ENCODE measurements at places on chromosomes 1 and 21.

GRCh38 chr1:160761046-160761445, 22.0 kb downstream of the SLAMF7 start:
- DNase-seq = no peak

- DNase-seq = no peak
Observed at GRCh38 chr1:191929383-191929782, 228.9 kb upstream of the RGS18 start.

GRCh38 chr1:66364578-66365391, 169.2 kb upstream of the SGIP1 start:
- DNase-seq = no peak

DNA sequence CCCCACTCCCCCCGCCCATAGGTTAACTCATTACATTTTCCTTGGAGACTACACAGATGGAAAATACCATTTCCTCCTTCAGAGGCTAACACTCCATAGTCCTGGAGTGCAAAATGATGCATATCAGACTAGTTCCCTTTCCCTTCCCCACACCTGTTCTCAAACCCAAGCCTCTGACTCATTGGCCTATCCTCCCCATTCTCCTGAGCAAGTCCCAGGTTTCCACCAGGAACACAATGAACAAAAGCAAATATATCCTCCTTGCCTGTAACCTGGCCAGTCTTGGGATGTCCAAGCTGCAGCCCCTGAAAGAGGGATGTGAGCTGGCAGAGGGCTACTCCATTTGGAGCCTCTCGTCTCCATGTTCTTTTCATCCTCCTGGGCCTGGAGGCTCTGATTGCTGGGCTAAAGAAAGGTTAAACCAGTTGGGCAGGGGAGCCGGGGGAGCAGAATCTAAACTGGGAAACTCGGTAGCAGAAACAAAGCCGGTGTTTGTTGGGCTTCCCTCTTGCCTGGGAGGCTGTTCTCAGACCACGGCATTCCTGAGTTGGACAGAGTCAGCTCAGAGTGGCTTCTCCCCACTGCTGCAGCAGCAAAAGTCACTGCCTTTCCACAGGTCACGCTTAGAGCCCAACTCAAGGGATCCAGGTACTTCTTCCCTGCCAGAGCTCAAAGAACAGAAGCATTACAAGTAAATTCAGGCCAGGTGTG, 13.9 kb downstream of the SSR2 start:
- DNase-seq = no peak

DNA sequence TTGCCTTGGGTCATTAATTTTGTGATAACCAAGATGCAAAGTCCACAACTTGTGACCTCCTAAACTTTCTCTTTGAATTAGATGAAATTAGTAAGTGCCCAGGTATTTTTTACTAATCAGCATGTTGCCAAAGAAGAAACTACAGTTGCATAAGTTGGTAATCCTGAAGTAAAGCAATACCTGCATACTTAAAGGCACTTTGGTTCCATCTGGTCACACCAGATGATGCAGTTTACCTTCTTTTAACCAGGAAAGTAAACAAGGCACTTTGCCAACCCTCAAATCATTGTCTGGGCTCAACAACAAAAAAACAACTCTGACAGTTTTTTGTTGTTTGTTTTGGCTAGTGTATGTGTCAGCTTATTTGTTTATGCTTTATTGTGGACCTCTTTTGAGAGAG, 55.5 kb upstream of the DYNLT5 start:
- DNase-seq = no peak

- no peak for DNase-seq
Observed at GRCh38 chr1:7471836-7472235, 299.3 kb upstream of the VAMP3 start.

DNA sequence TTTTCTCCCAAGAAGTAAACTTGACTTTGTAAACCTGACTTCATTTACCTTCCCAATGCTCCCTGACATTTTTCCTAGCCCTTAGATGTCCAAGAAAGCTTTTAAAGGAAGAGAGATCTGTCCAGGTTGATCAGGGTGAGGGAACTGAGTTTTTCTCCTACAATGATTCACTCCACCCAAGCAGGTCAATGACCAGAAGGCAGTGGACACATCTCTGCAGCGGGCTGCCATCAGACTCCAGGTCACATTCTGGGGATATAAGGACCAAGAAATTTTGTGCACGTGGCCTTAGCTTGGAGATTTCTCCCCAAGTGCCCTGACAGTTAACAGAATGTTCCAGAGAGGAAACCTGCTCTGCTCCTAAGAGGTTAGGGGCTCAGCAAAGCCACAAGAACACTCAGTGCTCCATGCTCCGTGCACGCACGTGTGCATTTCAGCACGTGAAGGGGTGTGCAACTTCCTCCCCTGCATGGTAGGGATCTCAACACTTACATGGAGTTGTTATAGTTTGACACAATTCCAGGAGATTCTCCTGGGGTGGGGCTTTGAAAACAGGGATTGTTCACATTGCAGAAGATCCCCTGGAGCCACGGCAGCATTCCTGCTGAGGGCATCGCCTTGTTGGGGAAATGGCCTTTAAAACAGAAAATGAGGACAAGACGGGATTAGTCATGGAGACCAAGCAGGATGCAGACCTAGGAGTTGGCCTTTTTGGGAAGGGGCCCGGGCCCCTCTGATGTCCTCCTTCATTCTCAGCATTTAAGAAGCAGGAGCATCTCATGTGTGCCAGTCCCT, 9.8 kb downstream of the ABCA4 start:
- DNase-seq = no peak

- no peak for DNase-seq
Observed at GRCh38 chr1:59901770-59902388, 24.7 kb downstream of the CYP2J2 start.

- no peak for DNase-seq
Observed at GRCh38 chr1:103783944-103784377, 34.3 kb downstream of the AMY1C start.

DNA sequence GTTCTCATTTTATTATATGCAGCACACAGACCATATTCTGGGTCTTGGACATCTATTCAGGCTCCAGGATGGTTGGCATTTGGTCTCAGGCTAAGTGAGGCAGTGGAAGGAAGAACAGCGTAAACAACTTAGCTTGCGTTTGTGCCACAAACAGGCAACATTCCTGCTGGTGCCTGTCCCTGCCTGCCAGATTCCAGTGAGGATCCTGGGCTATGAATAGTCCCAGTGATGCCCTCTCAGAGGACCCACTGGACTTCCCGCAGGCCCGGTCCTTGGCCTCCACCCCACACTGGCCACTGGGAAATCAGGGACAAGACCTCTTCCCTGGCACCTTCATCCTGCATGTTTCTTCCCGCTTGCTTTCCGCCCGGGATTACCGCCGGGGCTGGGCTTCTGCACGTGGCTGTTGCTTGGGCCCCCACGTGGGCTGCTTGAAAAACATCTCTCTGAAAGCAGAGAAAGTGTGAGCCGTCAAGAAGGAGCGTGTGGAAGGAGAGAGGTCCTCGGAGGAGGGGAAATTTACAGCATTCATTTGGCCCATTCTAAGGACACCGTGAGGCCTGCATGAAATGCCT, 145.1 kb upstream of the WNT4 start:
- DNase-seq = no peak

DNA sequence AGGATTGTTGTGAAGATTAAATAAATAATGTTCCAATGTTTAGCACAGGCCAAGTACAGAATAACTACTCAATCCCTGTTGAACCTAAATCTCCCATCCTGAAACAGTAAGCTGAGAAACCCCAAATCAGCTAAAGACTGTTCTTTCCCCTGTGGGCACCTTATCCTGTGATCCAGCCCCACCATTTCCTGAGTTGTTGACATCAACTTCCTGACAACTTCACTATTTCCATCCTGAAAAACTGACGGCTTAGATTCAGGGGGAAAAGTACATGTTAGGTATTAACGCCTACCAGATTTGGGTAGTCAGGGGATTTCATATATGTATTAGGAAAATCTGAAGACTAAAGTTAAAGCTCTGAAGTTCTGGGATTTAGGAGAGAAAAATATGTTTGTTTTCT, 51.7 kb upstream of the PALMD start:
- no peak for DNase-seq

- no peak for DNase-seq
Observed at GRCh38 chr1:41875487-41875886, 43.2 kb downstream of the HIVEP3 start.

GRCh38 chr1:227417756-227418480, 99.6 kb upstream of the CDC42BPA start:
- no peak for DNase-seq

DNA sequence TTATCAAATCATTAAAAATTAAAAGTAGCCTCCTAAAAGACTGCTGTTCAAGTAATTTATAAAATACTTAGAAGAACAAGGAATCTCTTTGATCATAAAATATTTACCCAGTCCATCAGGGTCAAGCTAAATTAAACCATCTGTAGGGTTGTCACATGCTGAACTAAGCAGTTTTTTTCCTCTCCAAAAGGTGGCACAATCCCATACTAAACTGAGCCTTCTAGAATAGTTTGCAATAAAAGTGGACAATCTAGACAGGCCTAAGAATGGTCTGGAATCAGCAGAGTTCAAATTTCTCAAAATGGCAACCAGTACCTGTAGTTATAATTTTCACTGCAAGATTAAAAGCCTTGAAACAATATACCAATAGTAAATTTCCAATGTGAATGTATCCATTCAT, 194.8 kb downstream of the EIF4G3 start:
- no peak for DNase-seq

GRCh38 chr1:228652116-228652515, 83.2 kb upstream of the RHOU start:
- no peak for DNase-seq

- DNase-seq = no peak
Observed at GRCh38 chr1:17011092-17011438, 663 bp downstream of the ATP13A2 start.

DNA sequence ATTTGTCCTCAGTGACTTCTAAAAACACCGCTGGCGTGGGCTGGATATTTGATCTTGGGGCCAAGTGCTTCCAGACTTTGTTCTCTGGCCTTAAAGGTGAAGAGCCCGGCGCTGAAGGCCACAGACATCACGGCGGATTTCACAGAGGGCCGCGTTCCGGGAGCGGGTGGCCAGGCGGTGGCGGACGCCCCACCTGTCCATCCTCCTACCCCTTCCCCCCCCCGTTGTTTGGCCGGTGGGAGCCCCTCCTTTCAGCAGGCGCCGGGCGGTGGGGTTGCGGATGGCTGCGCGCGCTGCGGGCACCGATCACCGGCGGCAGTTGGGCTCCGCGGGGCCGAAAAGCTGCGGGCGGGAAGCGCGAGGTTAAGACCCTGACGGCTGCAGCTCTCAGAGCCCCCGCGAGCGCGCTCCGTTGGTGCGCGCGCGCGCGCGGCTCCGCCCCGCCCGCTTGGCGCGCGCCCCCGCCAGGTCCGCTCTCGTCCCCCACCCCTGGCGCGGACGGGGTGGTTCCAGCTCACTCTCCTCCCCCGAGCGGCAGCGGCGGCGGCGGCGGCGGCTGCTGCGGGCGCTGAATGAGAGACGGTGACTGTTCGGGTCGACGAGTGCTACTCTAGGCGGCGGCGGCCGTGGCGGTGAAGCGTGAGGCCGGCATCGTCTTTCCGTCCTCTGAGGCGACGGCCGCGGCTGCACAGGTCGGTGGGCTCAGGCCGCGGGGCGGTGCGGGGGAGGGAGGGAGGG, at the start of gene RALGPS2:
Gene RALGPS2, plus strand, starts transcription at position 517 of the 738 bp plus-strand sequence. CDS start 51,521 bp downstream, outside the sequence.
- no peak for DNase-seq

DNA sequence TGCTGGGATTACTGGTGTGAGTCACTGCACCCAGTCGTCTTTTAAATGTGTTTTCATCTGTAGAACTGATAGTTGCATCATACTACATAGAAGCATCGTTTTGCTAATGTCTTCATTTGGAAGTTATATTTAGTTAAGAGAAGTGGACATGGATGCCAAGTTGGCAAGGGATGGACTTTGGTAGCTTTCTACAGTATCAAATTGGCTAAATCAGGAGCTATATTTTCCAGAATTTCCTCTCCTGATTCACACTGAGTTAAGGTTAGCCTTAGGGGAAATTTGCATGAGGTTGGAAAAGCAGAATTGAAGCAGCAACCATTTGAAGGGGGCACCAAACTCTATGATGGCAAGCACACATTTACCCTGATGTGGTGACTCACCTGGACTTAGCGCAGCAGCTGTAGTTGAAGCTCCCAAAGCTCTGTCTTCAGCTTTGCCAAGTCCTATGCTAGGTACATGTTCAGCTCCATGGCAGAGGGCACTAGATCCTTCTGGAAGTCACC, 43.9 kb downstream of the DUSP10 start:
- peak; percentile 27 for DNase-seq

DNA sequence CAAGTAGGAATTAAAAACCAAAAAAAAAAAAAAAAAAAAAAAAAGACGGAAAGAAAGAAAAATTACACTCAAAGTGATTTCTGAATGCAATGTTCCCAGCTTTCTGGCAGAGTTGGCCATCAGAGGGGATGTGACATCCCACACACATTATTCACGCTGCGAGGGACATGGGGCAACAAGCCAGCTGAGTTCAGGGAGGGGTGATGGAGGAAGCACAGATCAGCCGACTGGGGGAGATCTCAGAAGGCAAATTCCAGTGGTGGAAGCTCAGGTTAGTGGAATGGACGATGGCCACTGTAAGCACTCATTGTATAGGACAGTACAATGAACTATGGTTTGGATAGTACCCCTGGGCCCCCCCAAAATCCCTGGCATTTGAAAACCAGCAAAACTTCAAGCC, 311.9 kb downstream of the PCP4 start:
- no peak for DNase-seq

DNA sequence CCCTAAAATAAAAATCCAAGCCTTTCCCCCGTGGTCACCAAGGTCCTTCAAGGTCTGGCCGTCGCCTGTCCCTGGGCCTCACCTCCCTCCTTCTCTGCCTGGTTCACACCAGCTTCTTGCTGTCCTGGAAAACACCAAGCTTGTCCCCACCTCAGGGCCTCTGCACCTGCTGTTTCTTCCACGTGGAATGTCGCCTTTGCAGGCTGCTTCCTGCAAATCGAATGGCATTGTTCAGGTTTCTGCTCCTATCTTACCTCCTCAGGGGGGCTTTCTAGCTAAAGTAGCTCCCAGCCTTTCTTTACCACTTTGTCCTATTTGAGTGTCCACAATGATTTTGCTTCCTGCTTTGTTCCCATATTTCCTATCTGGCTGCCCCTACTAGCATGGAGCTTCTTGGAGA, 3.3 kb upstream of the CASZ1 start:
- no peak for DNase-seq

DNA sequence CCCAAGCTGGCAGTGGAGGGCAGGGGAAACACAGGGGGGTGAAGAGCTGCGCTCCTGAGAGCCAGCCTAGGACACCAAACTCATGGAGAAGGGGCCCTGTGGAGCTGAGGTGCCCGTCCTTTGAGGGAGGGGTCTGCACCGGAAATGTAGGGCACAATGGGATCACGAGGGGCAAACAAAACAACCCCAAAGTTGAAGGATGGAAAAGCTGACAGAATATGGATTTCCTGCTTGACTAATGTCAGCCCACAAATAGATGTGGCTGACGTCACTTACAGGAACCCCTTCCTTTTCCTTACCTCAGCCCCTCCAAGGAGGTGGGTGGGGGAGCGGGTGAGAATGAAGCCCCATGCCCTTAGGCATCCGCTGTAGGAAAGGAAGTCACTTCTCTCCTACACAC, 110.9 kb downstream of the KCNN3 start:
- DNase-seq = no peak
